ENCODE measurements at places on chromosomes 2 and 18.

DNA sequence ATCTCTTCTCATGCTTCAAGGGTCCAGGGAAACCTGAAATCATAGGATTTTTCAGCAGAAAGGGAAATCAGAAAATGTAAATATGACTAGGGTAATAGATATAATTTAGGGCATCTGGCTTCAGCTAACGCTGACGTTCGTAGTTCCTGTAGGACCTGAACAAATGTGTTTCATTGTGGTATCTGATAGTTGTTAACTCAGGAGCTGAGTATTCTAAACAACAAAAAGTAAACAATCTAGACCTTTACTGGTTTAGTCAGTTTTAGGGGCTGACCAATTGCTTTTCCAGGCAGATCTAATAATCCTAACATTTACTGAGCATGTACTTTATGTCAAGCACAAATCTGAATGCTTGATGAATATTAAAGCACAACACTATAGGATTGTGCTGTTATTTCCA, 114.8 kb downstream of the GALNT1 start:
- no peak for DNase-seq

DNA sequence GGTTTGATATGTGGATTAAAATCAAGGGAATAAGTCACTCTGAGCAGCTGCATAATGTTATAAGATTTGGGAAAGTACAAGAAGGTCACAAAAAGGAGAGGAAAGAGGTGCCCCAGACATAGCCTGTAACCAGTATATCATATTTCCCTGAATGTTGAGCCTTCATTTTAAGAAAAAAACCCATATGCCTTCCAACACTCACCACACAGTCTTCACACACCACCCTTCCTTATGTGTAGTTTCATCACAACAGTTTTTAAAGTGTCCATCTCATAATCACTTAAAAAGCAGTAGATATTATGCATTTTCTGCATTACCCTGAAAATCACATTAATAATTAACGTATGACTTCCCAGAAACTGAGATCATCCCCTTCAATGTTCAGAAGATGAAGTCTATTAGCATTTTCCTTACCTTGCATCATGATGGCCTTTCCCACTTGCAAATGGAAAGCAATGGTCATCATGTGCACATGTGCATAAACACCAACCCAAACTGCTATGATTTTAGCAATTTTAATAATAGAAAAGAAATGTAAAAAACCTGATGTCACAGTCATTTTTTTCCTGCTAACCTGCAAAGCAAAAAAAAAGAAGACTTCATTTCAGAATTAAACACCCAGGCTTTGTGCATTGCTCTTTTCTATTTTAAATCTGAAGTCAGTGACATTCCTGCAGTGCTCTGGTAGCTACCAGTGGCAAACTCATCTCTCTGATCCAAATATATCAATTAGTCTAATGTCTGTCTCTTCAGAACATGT, 465.0 kb downstream of the SUCLG1 start:
- no peak for DNase-seq

- DNase-seq: peak; percentile 7
These were observed 844 bp upstream of the VSNL1 start for GRCh38 chr2:17539611-17540092.

DNA sequence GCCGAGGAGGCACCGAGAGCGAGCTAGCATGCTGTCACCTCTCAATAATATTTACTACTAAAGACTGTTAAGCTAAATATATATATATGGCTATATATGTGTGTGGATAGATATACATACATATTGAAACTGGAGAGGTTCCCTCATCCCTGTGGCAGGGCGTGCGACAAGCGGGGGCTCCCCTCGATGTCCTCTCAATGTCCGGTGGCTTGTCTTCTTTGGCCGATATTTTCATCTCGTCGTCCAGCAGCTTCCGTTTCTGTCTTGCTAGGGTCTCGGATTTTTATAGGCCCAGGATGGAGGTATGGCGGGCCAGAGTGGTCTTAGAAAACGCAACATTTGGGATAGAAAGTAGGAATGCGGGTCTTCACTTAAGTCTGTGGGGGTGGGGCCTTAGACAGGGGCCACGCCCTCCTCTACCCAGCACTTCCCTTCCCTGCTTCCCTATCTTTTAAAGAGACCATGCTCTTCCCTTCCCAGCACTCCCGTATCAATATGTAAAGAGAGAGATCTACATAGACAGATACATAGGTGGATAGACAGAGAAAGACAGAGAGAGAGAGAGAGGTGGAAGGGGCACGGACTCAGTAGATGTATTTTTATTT, 866.8 kb downstream of the DSC3 start:
- no peak for DNase-seq

DNA sequence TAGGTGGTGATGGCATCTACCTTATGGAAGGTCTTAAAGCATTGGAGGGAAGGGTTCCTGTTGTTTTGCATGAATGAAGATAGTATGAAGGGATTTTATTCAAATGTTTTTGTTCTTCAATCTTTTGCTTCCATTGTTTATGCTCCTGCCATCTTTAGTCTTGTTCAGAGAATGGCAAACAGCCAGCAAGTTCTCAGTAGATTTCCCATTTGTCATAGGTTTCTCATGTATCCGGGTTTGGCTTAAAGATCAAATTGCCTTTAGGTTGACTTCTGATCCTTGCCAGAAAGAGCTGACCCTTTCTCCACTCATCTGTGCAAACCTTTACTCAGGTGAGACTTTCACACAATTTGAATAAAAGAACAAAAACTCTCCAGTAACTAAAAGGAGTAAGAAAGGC, 44.2 kb upstream of the STAT4 start:
- DNase-seq: no peak

GRCh38 chr2:68659081-68659480, 15.7 kb downstream of the PROKR1 start:
- no peak for DNase-seq

DNA sequence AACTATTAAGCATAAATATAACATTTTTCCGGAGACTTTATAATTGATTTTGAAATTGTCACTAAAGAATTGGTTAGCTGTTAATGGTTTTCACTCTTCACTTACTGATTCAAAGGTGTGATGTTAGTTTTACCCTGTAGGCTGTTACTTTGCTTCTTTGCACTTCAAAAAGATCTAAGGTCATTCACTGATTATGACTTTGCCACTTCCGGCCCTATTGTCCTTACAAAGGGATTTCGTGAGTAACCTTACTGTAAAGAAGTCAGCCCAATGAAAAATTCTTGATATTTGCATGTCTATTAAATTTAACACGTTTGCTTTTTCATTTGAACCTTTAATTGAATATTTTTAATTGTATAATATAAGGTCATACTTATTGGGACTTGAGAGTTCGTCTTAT, 61.4 kb downstream of the GREB1L start:
- no peak for DNase-seq

- no peak for DNase-seq
These were observed 321.5 kb downstream of the SATB2 start for GRCh38 chr2:199136242-199136641.

DNA sequence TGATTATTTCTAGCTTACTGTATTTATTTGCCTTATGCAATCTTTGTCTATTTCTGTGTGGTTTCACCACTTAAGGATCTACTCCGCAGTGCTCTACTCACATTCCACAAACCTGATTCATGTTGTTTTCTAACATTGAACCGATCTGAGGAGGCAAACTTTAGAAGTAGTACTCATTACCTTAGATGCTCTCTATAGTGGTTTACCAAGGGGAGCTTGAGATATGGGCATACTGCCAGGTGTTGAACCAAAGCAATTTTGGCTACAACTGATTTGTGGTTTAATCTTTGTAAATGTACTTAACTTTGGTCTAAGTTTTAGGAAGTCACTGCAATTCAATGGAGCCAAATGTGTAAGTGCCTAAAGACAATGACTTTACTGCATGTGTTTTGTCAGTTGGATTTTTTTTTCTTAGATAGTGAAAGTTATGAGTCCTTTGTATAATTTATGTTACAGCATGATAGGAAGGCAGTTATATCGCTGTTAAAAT, 50.1 kb downstream of the MAP2 start:
- peak; percentile 95 for DNase-seq

DNA sequence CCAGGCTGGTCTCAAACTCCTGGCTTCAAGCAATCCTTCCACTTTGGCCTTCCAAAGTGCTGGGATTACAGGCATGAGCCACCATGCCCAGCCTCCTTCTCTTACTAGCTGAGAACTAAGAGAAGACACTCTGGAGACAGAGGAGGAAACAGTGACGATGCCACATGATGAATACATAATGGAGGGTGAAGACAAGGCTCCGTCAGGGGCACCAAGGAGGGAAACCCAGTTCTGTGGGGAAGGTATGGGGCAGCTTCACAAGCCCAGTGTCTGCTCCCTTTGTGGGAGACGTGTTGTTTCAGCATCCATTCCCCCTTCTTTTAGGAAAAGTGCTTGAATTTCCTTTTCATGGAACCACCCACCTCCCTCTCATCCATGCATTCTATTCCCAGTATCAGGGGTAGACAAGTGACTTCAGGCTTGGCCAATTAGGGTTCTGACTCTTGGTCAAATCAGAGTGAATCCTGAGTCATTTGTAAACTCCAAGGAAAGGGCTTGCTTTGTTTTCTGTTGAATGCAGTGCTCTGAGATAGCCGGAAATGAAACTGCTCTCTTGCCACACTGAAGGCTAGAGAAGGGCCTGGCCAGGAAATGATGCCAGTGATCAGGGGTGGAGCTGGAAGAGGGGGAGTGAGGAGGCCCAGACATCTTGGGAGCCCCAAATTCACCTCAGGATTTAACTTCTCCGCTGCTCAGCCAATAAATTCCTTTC, 23.7 kb downstream of the TMEM127 start:
- DNase-seq: peak; percentile 92

DNA sequence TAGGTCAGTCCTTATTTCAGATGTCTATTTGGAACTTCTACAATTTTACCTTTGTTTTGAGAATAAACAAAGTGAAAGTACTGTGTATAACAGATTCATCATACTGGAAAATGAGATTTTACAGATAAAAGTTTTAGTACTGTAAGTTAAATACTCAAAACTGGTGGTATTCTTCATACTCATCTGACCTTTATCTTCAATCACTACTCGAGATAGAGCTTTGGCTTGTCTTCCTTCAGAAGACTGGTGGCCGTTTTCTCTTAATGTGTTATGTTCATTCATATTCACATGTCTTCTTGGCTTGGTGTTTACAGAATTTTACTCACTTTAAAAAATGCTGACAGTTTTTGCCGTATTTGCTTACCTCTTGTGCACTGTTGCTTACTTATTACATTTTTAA, 2.1 kb downstream of the SPOPL start:
- no peak for DNase-seq
